ENCODE measurements at places on chromosomes 13 and 19.
A peak's percentile ranks its signal among the peaks of the same experiment; 100 is the strongest.

DNA sequence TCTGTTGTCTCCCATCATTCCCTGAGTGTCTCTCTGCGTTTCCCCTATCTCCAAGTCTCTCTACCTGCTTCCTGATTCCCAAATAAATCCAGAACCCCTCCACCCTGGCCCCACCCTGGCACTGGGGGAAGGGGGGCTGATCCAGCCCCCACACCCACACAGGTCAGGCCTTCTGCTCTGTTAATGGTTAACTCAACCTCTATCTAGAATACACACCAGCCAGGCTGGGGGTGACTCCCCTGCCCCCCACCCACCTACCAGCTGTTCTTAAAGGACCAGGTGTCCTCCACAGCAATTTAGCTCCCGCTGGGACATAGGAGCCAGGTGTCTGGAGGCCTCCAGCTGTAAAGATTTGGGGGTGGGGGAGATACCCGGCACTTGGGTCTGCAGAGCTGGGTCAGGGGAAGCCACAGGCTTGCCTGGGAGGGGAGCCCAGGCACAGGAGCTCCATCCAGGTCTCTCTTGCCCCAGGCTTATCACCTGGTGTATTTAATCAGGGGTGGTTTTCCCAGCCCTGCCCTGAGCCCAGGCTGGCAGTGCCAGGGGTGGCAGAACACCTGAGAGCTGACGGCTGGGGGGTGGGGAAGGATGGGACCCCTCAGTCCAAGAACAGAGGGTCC lies 3.9 kb downstream of the IRF2BP1 start:
- H3K27ac ChIP-seq, result no peak overlapping the region
- no peak for DNase-seq
- no peaks in the 10 kb centered on the region for H3K27me3 ChIP-seq
- peaks cover 28% of the 10 kb centered on the region for H3K4me1 ChIP-seq
- no peak overlapping the region for H3K4me3 ChIP-seq

- H3K36me3 ChIP-seq, result no peaks in the 10 kb centered on the region
- no peak for DNase-seq
- no peak overlapping the region for H3K27ac ChIP-seq
Observed at GRCh38 chr19:40813182-40813581, 14.2 kb downstream of the EGLN2 start.

DNA sequence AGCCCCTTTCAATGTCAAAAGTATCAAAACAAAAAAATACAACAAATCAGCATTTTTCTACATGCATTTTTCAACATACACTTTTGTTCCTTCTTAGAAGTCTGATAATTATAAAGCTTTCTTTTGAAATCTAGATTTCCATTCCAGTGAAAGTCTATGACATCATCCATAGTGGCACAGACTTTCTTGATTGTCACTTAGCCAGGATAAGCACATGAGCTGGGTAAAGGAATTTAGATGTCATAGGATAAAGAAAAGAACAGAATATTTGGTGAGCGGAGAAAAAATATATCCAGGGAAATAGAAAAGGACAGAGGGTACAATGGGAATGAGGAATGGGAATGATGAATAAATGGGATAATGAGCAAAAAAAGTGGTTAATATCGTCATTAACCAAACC lies 15.1 kb upstream of the TRPC4 start:
- H3K4me1 ChIP-seq, result no peaks in the 10 kb centered on the region
- H3K4me3 ChIP-seq, result no peak overlapping the region
- DNase-seq, result no peak
- H3K36me3 ChIP-seq, result no peaks in the 10 kb centered on the region
- no peaks in the 10 kb centered on the region for H3K27me3 ChIP-seq

DNA sequence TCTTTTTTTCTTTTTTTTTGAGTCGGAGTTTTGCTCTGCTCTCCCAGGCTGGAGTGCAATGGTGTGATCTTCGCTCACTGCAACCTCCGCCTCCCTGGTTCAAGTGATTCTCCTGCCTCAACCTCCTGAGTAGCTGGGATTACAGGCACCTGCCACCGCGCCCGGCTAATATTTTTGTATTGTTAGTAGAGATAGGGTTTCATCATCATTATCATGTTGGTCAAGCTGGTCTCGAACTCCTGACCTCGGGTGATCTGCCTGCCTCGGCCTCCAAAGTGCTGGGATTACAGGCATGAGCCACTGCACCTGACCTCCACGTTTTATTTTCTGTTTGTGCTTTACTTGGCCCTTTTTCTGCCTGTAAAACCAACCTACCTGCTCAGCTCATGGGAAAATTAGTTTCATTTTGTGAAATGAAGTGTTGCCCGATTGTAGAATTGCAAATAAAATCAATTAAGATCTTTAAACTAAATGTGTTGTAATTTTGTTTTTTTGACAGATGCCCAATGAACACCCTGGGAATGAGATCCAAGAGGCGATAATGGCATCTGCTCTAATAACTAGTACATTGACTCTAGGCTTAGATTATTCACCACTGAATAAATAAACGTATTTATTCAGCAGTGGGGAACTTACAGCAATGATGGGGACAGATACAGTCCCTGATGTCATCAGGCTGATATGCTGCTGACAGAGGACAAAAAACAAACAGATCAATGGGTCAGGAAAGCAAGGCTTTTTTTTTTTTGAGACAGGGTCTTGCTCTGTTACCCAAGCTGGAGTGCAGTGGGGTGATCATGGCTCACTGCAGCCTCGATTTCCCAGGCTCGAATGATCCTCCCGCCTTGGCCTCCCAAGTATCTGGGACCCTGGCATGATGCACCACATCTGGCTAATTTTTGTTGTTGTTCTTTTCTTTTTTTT lies 2.2 kb upstream of the RAB11B start:
- H3K36me3 ChIP-seq, result no peaks in the 10 kb centered on the region
- DNase-seq, result no peak
- no peaks in the 10 kb centered on the region for H3K27me3 ChIP-seq
- no peak overlapping the region for H3K27ac ChIP-seq
- peaks cover 75% of the 10 kb centered on the region for H3K4me1 ChIP-seq

DNA sequence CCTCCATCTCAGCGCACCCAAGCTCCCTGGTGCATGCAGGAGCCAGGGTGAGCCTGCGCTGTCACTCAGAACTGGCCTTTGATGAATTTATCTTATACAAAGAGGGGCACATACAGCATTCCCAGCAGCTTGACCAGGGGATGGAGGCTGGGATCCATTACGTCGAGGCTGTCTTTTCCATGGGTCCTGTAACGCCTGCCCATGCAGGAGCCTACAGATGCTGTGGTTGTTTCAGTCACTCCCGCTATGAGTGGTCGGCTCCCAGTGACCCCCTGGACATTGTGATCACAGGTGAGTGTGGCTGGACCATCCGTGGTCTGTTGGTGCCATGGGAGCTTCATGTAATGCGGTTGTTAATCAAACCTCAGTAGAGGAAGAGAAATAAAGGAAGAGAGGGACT lies 33.0 kb downstream of the LAIR2 start:
- no peak overlapping the region for H3K27ac ChIP-seq
- H3K36me3 ChIP-seq, result no peaks in the 10 kb centered on the region
- DNase-seq, result no peak
- no peak overlapping the region for H3K4me3 ChIP-seq
- peaks cover 33% of the 10 kb centered on the region for H3K27me3 ChIP-seq

GRCh38 chr13:88031980-88032559 lies 360.9 kb downstream of the SLITRK5 start:
- no peak overlapping the region for H3K4me3 ChIP-seq
- no peaks in the 10 kb centered on the region for H3K27me3 ChIP-seq
- no peak for DNase-seq
- no peaks in the 10 kb centered on the region for H3K4me1 ChIP-seq

GRCh38 chr13:40375489-40376171 lies 290.8 kb downstream of the FOXO1 start:
- DNase-seq, result no peak
- H3K27me3 ChIP-seq, result no peaks in the 10 kb centered on the region
- H3K4me3 ChIP-seq, result no peak overlapping the region
- no peaks in the 10 kb centered on the region for H3K36me3 ChIP-seq
- H3K27ac ChIP-seq, result no peak overlapping the region

DNA sequence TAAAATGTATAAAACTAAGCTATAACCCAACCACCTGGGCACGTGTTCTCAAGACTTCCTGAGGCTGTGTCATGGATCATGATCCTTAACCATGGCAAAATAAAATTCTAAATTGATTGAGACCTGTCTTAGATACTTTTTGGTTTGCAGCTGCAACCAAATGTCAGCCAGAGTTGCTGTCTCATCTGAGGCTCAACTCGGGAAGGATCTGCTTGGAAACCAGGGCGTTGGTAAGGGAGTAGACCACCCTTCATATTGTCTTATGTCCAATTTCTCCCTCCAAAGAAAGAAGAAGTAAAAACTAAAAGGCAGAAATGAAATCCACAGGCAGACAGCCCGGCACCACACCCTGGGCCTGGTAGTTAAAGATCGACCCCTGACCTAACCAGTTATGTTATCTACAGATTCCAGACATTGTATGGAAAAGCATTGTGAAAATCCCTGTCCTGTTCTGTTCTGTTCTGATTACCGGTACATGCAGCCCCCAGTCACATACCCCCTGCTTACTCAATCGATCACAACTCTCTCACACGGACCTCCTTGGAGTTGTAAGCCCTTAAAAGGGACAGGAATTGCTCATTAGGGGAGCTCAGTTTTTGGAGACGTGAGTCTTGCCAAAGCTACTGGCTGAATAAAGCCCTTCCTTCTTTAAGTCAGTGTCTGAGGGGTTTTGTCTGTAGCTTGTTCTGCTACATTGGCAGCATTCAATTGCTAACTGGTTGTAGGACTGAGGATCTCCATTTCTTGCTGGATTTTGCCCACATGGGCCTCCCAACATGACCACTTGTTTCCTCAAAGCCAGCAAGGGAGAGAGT lies 22.9 kb upstream of the IGSF23 start:
- no peak for DNase-seq
- H3K4me3 ChIP-seq, result no peak overlapping the region
- no peak overlapping the region for H3K27ac ChIP-seq
- no peaks in the 10 kb centered on the region for H3K27me3 ChIP-seq
- no peaks in the 10 kb centered on the region for H3K4me1 ChIP-seq

- H3K27me3 ChIP-seq, result no peaks in the 10 kb centered on the region
- peak overlapping the region; percentile 19 for H3K4me3 ChIP-seq
- peaks cover 13% of the 10 kb centered on the region for H3K36me3 ChIP-seq
Observed at GRCh38 chr19:18660051-18660910, 23.2 kb upstream of the CRTC1 start.

- no peaks in the 10 kb centered on the region for H3K27me3 ChIP-seq
- no peak overlapping the region for H3K4me3 ChIP-seq
- no peaks in the 10 kb centered on the region for H3K4me1 ChIP-seq
- DNase-seq, result no peak
- no peak overlapping the region for H3K27ac ChIP-seq
Observed at GRCh38 chr19:3535563-3535965, 3.4 kb upstream of the TEKTIP1 start.

- H3K27me3 ChIP-seq, result no peaks in the 10 kb centered on the region
- no peak for DNase-seq
- no peak overlapping the region for H3K27ac ChIP-seq
- H3K4me3 ChIP-seq, result no peak overlapping the region
Observed at GRCh38 chr19:4257025-4257424, 10.1 kb downstream of the YJU2 start.

GRCh38 chr19:16591803-16592556 lies 19.8 kb upstream of the SLC35E1 start:
- H3K27ac ChIP-seq, result no peak overlapping the region
- no peak overlapping the region for H3K4me3 ChIP-seq
- H3K36me3 ChIP-seq, result no peaks in the 10 kb centered on the region

DNA sequence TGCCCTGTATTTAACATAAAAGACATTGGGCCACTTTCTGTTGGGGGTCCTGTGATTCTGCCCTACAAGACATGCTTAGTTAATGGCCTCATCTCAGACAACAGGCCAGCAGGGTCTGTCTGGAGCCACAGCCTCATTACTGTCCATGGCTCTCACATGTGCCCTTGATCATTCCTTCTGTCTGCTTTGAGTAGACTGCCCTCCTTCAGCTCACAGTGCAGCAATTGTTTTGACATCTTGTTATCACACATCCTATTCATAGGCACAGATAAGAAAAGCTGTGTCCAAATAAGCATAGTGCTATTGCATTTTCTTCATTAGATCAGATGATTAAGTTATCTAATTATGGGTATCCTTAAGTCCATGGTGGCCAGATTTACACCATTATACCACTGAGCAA lies 127.9 kb downstream of the KCTD12 start:
- H3K36me3 ChIP-seq, result no peaks in the 10 kb centered on the region
- H3K4me1 ChIP-seq, result peaks cover 12% of the 10 kb centered on the region
- H3K27ac ChIP-seq, result no peak overlapping the region
- no peaks in the 10 kb centered on the region for H3K27me3 ChIP-seq

DNA sequence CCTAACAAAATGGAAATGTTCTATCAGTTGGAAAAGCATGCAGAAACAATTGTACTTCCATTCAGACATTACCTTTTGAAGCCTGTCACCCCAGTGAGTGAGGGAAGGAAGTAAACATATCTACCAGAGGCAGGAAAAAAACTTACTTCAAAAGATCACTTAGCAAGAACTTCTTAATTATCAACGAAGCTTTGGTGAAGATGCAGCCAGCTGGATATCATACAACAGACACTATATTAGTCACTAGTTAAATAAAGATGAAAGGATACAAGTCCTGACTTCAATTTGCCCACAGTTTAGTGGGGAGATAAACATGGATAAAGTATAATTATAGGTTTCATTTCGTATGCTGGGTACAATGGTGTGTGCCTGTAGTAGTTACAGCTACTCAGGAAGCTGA lies 148.8 kb downstream of the TNFRSF19 start:
- H3K27ac ChIP-seq, result no peak overlapping the region
- no peak overlapping the region for H3K4me3 ChIP-seq
- no peak for DNase-seq
- peaks cover 5% of the 10 kb centered on the region for H3K4me1 ChIP-seq
- no peaks in the 10 kb centered on the region for H3K27me3 ChIP-seq

- H3K36me3 ChIP-seq, result no peaks in the 10 kb centered on the region
- no peaks in the 10 kb centered on the region for H3K27me3 ChIP-seq
- H3K4me1 ChIP-seq, result peaks cover 28% of the 10 kb centered on the region
- no peak for DNase-seq
Observed at GRCh38 chr13:21458451-21458812, 671 bp downstream of the ZDHHC20 start.

GRCh38 chr19:31676271-31677004 lies 327.2 kb upstream of the TSHZ3 start:
- H3K4me3 ChIP-seq, result no peak overlapping the region
- no peak overlapping the region for H3K27ac ChIP-seq
- no peaks in the 10 kb centered on the region for H3K36me3 ChIP-seq
- no peak for DNase-seq
